ENCODE measurements at places on chromosomes 5 and 9.

- DNase-seq: no peak
These were observed 77.0 kb downstream of the ERCC6L2 start for GRCh38 chr9:95952471-95952870.

GRCh38 chr9:16627967-16628366, 242.5 kb downstream of the BNC2 start:
- DNase-seq: no peak

GRCh38 chr5:139638090-139638735, 9.9 kb upstream of the CXXC5 start:
- peak; percentile 80 for DNase-seq

- no peak for DNase-seq
These were observed 27.1 kb downstream of the NIM1K start for GRCh38 chr5:43219120-43219519.

DNA sequence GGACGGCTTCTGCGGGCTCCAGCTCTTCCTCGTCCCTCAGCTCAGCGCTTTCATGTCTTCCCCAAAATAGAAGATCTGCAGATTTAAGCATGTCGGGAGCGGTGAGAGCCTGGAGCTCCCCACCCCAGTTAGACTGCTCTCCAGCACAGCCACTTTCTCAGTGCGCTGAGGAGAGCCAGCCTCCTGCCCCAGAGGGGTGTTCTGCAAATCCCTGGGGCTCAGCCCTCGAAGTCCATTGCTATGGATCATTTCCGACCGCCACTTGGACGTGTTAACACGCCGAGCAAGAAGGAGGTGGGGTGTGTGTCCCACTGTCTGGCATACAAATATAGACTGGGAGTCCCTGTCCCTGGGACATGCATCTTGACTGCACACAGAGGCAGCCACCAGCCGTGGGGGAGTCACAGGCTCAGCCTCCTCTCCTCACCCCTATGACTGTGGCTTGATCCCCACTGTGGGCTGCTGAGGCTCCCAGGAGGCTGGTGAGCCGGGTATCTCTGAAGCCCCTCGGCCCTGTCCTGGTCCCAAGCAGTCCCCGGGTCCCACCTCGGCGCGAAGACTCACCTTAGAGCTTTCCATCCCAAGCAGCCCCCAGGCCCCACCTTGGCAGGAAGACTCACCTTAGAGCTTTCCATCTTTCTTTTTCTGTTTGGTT, 30.0 kb upstream of the RNF130 start:
- no peak for DNase-seq

DNA sequence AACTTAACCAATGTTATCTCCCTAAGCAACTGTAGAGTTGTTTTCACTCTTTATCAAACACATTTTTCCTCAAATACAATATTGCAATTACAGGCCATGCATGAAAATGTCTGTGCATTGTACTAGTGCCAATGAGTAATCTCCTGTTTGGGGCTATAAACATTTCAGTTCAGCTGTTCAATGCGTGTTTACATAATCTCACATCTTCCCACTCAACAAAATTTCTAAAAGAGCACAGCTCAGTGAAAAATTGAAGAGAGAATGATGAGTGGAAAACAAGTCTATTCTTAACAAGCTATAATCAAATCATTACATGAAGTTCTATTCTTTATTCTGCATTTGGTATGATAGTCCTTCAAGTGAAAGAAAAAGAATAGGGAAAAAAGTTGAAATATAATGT, 780.5 kb upstream of the CDH9 start:
- no peak for DNase-seq

DNA sequence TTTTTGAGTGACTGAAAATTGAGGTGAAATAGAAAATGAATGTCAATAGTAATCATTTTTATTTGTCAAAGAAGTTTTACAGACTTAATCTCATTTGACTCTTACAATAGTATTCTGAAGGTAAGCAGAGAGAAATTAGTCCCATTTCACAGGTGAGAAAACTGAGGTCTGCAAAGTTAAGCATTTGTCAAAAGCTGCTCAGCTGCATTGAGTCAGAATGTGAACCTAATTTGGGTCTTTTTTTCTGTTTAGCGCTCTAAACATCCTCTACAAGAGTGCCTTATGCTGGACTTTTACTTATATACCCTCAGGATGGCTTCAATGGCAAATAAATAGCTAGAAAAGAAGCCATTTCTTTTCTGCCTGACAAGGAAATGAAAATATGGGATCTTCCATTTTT, 135.7 kb downstream of the RASGRF2 start:
- no peak for DNase-seq

DNA sequence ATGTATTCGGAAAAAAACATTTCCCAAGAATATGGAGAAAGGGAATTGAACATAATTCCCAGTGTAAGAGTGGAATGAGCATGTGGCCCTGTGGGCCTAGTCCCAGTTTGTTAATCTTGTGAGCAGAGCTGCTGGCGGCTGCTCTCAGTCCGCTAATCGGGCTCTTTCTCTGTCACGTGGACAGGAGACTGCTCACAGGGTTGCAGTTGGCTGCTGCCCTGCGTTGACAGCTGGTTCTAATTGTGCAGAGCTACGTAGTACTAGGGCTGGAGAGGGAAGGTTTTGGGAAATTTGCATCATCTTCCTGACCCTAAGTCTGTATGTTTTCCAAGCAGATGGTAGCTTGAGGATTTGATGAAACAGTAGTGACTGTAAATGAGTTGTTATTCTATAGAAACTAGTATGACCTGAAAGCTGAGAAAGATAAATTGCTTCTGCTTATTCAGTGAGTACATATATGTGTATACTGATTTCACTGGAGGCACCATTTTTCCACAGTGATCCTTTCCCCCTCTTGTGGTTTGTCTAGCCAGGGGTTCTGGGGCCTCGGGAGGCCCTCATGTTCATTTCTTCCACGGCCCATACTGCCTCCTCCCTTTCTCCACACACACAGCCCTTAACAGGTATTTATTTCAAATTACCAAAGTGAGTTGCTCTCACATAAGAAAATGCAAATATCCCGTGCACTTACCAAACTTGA, 100.6 kb downstream of the ANGPTL2 start:
- DNase-seq: no peak

DNA sequence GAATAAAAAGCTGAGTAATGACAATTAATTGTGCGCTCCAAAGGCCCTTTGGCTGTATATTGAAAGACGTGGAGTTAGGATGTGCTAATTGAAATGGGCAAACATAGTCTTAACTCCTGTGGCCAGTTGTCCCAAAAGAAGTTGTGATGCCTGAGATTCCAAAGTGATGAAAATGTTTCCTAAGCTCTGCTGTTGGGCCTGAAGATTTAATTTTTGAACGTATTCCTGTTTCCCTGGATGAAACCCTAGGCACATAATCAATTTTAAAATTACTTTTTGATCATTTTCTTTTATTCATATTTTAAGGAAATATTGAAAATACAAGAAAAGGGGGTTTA, 87.9 kb downstream of the PRDM6 start:
- no peak for DNase-seq

DNA sequence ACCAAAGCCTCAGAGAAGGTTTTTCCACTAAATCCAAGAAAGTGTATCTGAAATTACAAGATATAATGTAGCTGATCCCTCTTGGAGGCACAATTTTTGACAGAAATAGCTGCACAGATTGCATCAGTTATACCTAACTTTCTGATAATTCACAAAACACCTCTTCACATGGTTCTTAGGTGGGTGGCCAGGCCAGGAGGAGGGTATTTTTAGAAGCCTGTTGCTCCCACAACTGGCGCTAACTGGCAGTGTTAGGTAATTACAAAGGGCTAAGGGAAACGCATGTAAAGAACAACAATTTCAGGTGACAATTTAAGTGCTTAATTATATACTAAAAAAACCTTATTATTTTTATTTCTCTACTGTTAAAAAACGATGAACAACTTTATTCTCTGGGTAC, 247.9 kb downstream of the BNC2 start:
- no peak for DNase-seq

DNA sequence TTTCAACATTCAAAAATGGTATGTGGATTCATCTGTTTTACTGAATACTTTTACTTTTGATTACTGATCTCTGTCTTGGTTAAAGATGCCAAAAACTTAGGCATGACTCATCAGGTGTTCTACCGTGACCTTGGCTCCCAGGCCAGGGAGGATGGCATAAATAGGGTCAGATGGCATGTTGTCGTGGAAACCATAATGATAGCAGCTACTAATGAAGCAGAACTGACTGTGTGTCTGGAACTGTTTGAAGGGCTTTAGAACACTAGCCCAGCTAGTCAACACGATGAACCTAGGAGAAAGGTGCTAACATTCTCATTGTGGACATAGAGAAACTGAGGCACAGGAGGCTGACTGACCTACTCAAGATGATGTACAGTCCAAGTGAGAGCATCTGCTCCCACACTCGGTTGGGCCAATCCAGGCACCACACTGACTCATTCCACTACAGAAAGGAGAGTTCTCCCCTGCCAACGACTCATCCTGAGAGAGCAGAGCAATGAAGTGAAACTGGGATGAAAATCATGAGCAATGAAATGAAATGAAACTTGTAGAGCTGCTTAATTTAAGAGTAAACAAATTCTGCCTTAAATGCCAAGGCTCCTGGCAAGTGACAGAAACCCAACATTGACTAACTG, 116.0 kb downstream of the TENT4A start:
- no peak for DNase-seq

GRCh38 chr9:2116073-2116472, 100.9 kb downstream of the SMARCA2 start:
- no peak for DNase-seq

DNA sequence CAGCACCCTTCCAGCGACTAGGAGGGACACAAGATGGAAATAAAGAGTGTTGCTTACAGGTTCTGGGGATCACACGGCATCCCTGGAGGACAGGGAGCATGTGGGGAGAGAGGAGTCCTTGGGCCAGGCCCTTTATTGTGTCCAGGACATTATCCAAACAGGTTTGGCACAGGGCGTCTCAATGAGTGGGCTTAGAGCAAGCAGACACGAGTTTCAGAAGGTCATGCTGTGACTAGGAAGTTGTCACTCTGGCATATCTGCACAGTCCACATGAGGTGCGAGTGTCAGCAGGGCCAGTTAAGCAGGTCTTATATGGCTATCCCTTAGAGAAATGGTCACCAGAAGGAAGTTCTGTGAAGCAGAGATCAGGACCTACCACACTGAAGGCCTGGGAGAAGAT, 174.5 kb upstream of the OTULINL start:
- no peak for DNase-seq

DNA sequence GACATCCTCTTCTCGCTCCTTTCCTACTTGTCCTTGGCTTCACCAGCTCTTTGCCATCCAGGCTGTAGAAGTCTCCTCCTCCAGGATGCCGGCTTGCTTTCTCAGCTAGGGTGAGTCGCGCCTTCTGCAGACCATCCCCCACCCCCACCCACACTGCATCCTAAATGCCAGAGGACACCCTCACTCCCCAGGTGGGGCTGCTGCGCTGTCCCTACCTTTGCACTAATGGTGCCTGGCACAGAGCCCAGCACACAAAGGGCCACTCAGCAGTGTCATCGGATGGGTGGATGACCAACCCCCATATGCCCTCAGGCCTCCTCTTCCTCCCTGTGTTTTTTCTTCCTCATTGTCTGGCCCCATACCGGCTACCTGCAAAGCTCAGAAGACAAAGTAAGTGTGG, 14.8 kb downstream of the IL9 start:
- DNase-seq: no peak

DNA sequence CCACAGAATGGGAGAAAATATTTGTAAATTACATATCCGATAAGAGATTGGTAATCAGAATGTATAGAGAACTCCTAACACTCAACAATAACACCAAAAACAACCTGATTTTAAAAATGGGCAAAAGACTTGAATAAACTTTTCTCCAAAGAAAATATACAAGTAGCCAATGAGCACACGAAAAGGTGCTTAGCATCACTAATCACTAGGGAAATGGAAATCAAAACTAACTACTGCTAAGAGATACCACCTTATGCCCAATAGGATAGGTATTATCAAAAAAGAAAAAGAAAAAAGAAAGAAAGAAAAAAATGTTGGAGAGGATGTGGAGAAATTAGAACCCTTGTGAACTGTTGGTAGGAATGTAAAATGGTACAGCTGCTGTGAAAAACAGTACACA, 212.1 kb downstream of the TLR4 start:
- no peak for DNase-seq

DNA sequence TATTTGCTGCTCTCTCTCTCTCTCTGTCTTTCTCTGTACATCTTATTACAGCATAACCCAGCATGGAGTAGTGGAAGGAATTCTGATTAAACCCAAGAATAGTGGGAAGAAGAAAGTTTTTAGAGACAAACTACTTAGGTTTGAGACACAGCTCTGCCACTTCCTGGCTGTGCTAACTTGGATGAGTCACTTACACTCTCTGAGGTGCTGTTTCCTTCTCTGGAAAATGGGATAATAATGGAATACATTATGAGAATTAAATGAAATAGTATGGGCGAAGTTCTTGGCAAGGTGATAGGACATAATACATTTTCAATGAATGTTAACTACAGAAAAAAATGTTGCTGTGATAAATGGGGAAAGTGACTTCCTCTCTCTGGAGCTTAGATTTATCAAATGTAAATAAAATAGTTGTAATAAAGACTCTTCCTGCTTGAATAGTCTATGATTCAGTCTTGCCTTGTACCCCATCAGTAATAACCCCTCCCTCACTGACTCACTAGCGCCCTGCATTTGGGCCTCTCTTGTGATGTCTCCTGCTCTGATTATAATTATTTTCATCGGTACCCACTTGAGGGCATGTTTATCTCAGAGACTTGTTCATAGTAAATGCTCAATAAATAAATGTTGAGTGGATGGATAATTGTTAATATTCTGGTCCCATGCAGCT, 27.6 kb downstream of the KIF4B start:
- no peak for DNase-seq

DNA sequence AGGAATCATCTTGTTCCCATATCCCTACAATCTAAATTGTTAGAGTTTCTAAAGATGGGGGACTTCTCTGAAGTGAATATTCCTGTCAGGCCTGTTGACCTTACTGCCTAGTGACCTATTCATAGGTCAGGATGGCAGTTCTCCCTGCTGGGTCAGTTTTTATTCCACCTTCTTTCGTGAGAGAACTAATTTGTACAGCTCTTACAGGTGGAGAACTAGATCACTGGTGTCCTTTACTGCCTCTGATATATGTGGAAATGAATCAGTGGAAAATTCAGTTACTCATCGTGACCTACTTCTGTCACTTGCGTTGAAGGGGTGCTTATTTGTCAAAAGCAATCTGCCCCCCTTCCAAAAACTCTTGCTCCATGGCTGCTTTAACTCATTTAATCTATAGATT, 164.9 kb downstream of the CD180 start:
- no peak for DNase-seq

DNA sequence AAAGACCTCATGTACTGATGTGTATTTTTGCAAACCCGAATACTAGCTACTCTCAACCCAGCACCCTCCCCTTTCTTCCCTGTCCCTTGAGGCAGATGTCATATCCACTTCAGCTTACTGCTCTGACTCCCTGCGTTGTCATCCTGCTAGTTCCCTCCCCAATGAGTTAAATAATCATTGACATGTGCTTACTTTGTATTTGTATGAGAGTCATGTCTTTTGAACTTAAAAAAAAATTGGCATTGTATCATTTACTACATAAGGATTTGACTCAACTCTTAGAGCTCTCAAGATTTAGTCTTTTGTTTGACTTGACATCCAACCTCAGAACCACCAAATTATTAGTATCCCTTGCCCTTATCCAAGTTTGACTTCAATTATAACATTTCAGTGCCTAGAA, 219.7 kb upstream of the TUT7 start:
- DNase-seq: no peak

- no peak for DNase-seq
These were observed 33.5 kb downstream of the ANGPTL2 start for GRCh38 chr9:127088724-127089615.

Measured in NCI-H345 (cell line).